ENCODE measurements at places on chromosomes 4 and X. TPM values are rescaled to one million over a fixed set of nuclear protein-coding genes. Genes with fewer than 3 reads are reported as not detected.

Gene CT55
- not detected for total RNA-seq

Gene DMD
- 0.05 TPM for total RNA-seq

Gene HS6ST2
- total RNA-seq, result 0.03 TPM

Gene MXRA5
- total RNA-seq, result not detected

Gene DCAF8L2
- not detected for total RNA-seq

Gene CXXC4
- not detected for total RNA-seq

Gene RASSF6
- total RNA-seq, result 1.1 TPM

Gene ADGRL3
- 0.02 TPM for total RNA-seq

Gene HEPH
- total RNA-seq, result not detected

Gene SPANXB1
- total RNA-seq, result 2.0 TPM
